Activated T-helper 1 cell treated with Interleukin-2 at 50 U/mL for 16 hours (primary cell): ENCODE measurements at places on chromosomes 16 and 17.

GRCh38 chr17:68053231-68054013 is 17.9 kb downstream of the KPNA2 start:
- DNase-seq: no peak

DNA sequence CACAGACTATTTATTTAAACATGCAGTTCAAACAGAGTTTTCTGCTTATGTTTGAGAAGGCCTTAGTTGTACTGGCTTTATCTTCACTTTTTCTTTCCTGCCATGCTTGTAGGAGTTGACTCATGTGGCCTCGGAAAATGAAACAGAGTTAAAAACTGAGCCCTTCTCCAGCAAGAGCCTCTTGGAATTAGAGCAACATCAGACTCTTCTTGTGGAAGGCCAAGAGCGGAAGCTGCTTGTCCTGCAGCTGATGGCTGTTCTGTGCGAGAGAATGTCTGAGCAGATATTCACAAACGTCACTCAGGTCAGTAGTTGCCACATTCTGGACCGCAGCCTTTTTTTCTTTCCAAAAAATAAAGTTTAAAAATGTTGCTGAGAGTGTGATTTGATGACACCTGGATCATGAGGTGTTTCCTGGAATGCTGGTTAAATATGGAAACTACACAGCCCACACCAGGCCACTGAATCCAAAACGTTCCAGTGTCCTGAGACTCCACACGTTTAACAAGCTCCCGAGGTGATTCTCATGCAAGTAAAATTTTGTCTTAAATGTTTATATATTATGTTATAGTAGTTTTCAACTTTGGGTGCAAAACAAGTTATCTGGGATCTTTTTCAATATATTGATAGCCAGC is 65.9 kb downstream of the TANGO6 start:
- DNase-seq: no peak

- no peak for DNase-seq
Measured at GRCh38 chr17:47948706-47949196, 7.4 kb downstream of the PNPO start.

DNA sequence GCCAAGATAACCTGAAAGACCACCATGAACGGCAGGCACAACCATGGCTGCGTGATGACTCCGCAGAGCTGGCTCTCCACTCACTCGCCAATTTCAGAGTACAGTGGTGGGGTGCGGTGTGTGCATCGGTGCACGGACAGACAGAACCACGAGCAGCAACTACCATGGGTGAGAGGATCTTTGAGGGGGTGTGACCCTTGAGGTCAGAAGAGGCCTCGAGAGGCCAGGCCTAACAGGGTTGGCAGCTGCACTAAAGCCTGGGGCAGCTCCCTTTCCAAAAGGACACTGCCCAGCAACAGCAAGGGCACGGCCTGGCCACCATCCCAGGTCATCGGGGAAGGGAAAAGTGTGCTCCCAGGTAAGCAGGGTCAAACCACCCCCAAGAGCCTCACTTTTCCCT is 1.9 kb upstream of the ECI1 start:
- DNase-seq: no peak

DNA sequence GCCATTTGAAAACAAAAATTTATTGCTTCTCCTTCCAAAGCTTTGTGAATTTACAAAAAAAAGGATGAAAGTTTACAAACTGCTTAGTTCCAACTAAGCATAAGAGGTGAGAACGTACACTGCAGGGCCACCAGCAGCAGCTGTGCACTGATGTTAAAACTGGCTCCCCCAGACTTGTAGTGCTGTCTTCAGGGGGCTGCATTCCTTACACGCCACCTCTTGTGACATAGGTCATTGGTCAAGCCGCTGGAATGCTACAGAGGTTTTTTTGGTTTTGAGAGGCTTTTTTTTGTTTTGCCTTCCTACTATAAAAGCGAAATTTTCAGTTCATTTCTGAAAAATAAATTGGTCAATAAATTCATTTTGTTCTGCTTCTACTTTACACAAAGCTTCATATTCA is 6.9 kb downstream of the IFT20 start:
- no peak for DNase-seq

DNA sequence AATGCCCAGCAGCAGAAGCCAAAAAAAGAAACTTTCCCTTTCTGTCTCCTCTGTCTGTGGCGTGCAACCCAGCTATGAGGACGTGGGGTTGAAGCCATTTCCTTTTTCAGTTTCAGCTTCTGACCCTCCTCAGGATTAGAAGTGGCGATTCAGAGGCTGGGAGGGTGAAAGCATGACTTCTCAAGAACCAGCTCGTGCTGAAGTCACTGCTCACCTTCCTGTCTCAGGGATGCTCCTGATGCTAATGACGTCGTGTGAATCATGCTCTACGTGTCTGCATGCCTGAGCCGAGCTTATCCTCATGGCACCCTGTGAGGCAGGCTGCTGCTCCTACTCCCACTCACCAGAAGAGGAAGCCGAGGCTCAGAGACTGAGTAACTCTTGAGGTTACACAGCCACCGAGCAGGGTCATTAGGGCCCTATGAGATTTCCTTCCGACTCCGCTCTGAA is 5.7 kb upstream of the LPO start:
- no peak for DNase-seq

- DNase-seq: no peak
Measured at GRCh38 chr17:73203788-73204479, 11.1 kb downstream of the COG1 start.

DNA sequence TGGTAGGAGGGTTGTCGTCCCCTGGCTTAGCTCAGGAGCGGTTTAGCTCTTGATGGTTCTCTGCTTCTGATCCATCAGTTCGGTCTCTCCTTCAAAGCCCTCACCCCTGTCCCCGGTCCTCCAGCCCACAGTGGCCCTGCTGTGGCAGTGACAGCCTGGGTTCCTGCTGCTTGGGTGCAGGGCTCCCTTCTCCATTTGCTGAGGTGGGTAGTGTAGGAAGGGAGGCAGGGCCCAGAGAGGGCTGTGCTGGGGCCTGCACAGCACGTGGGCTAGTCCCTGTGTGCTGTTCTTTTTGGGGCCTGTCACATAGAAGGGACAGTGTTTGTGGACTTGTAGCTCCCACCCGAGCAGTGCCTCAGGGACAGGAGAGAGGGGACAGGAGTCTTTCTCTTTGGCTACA is 18.3 kb downstream of the TMEM94 start:
- DNase-seq: no peak

- no peak for DNase-seq
Measured at GRCh38 chr16:84463221-84463620, 41.2 kb downstream of the MEAK7 start.
